ENCODE measurements at places on chromosomes 6 and 20.

DNA sequence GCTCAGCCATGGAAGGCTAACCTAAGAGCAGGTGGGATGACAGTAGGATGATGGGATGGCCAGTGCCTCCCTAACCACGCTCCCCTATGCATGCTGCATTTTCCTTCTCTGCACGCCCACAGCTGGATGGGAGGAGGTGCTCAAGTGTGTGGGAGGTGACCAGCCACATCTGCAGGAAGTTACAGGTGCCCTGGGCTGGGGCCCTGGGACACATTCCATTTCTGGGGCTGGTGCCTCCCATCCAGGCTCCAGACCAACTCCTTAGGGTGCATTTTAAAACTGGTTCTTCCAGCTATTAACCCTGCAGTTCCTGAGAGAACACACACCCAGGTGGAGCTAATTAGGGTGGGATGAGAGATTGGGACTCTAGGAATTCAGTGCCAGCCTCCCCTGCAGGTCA is 135.3 kb upstream of the ARMC2 start:
- DNase-seq = no peak

DNA sequence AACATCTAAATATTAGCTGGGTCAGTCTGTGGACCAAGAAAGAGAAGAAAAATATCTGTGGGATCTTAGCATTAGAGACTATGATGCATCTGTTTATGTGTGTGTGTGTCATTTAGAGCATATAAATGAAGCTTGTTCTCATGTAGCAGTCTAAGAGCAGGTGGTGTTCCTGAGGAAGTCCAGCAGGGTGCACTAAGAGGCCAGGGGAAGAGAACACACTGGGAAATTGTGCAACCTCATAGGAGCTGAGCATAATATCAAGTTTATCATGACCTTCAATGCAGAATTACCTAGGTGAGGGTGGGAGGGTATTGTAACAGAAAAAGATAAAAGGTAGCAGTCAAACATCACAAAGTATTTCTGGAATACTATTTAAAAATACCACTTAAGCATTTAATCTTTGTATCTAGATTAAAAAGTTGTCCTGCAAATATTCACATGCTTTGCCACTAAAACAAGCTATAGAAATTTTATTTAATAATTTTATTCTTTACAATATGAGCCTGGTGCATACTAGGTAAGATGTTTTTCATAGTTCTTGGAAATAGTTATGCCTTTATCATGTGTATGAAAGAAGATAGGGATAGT is 80.5 kb downstream of the SMPDL3A start:
- no peak for DNase-seq

DNA sequence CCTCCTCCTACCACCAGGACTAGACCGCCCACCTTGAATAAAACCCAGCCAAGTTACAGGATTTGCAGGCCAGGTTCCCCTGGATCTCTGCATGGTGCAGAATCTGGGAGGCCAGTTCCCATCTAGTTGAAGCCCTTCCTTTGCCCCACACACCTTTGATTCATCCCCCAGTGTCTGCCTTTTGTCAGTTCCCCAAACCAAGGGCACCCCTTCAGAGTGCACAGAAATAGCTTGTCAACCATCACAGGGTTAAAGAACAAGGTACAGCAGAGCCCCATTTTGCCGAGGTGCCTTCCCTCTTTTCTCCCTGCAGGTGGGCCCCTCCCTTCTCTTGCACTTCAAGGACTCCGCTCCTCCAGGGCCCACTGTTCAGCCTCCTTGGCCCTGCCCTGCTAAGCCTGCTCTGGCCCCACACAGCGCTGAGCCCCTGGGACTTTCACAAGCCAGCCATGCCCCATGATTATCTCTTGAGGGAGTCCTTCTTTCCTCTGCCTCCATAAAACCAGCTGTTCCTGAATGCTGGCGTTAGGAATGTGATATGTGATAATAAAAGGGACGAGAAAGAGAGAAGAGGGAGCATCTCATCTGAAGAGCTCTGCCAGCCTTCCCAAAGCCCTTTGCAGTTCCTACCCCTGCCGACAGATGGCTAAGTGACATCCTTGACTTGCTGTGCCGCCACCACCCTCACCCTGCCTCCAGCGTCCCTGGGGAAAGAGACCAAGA is 280.3 kb downstream of the CDC5L start:
- peak; percentile 19 for DNase-seq

- DNase-seq = no peak
These were observed 39.2 kb downstream of the FAM50B start for GRCh38 chr6:3888153-3888957.

- no peak for DNase-seq
These were observed 374.0 kb upstream of the ZFP64 start for GRCh38 chr20:52565614-52566013.

GRCh38 chr6:142950291-142950690 is 5.3 kb upstream of the HIVEP2 start:
- no peak for DNase-seq

Data from activated CD4-positive, alpha-beta T cell treated with anti-CD3 and anti-CD28 coated beads for 24 hours (primary cell).